AG09309 (cell line): ENCODE measurements at places on chromosomes 5 and 9.

DNA sequence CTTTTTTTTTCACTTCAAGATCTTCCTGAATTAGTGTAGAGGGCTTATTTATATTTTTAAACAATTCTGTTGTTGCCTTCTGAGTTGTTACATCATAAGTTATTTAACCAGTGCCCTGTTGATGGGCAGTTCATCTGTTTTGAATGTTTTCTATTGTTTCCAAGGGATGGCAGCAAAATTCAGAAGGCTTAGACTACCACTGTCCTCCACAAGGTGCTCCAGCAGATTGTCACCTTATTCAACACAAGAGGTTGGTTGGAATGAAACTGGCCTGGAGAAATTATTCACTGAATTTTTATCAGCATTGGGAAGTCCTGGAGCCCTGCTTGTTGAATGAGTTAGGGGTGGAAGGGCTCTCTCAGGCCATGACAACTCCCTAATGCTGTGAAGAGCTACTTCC lies 1.3 kb upstream of the KLHL9 start:
- DNase-seq, result no peak

- no peak for DNase-seq
Observed at GRCh38 chr5:88677943-88678769, 204.8 kb downstream of the MEF2C start.

DNA sequence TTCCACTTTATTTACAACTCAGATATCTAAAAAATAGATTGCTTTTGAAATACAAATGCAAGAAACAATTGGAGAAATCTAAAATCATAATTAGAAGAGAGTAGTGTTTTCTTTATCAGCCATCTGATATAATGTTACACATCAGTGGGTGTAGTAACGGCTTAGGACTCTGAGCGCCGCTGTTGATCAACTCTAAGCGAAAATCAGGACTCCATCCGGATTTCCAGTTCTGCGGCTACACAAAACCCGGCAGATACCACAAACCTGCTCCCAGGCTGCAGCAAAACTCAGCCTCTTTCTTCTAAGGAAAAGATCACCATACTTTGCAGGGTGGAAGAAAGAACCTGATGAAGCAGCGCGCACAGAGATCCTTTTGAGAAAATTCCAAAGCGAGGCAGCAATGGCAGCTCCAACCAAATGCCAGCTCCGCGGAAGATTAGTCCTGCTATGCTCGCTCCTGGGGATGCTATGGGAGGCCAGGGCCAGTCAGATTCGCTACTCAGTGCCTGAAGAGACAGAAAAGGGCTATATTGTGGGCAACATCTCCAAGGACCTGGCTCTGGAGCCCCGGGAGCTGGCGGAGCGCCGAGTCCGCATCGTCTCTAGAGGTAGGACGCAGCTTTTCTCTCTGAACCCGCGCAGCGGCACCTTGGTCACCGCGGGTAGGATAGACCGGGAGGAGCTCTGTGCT lies at the start of gene PCDHGA9:
Gene PCDHGA9, plus strand, starts transcription at position 226 of the 691 bp plus-strand sequence. Its CDS starts 175 bp downstream, at position 401.
- no peak for DNase-seq

DNA sequence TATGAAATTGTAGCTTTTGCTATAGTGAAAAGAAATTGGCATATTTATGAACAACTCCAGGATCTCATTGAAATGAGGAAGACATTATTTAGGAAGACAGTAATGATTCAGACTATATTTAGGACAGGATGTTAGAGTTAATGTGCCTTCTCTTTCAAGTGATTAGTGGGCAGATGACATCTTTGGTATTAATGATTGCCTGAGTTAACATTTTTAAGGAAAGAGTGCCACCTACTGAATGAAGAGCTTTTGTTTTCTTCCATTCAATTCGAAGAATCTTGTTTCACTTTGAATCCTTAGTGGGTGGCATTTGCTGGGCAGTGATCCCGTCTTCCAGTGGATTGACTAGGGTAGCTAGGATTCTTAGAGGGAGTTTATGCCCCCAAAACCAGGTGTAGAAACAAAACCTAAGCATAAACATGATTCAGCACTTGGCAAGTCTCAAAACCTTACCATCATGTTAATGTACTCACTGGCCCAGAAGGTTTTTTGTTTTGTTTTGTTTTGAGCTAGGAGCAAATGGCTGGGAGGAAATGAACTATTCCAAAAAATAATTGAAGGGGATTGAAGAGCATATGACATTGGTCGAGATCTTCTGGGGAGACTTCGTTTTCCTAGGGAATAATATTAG lies 23.2 kb downstream of the MAP3K1 start:
- peak; percentile 39 for DNase-seq

- DNase-seq, result no peak
Observed at GRCh38 chr5:110329955-110330525, 396.4 kb downstream of the TMEM232 start.
